Activated CD4-positive, alpha-beta T cell treated with anti-CD3 and anti-CD28 coated beads, Interleukin-10, Interleukin-2, amounts not matched to agents 100 ng/mL and 50 ng/mL, durations not matched to agents 16 hours and 8 hours (primary cell): ENCODE measurements at places on chromosomes 11 and 22.
A peak's percentile ranks its signal among the peaks of the same experiment; 100 is the strongest.

DNA sequence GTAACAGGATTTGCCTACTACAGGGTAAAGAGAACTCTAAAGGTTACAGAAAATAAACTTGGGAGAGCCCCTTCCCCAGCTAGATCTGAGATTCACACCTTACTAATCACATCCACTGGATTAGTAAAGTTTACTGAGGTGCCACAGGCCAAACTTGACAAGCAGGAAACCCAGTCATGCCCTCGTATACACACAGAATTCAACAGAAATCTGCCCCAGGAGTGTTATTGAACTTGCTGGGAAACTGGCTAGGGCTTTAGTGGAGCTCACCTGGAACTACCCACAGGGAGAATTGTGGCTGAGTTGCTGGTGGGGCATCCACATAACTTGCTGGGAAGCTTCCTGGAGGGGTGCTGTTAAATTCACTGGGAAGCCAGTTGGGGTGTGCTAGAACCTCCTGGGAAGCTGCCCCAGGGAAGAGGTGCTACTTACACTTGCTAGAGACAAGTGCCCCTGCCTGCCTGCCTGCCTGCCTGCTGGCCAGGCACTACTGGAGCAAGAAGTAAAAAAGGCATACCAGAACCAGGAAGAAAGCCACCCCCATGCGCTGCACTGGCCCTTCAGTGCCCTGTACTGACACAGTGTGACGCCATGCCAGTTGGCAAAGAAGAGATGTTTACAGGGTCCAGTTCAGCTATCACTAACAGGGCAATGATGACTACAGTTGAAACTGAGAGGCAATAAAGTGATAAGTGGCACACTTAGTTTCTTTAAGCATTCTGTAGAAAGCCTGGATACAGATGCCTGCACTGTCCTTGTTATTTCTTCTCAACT lies 106.5 kb downstream of the ALX4 start:
- peak; percentile 18 for DNase-seq

DNA sequence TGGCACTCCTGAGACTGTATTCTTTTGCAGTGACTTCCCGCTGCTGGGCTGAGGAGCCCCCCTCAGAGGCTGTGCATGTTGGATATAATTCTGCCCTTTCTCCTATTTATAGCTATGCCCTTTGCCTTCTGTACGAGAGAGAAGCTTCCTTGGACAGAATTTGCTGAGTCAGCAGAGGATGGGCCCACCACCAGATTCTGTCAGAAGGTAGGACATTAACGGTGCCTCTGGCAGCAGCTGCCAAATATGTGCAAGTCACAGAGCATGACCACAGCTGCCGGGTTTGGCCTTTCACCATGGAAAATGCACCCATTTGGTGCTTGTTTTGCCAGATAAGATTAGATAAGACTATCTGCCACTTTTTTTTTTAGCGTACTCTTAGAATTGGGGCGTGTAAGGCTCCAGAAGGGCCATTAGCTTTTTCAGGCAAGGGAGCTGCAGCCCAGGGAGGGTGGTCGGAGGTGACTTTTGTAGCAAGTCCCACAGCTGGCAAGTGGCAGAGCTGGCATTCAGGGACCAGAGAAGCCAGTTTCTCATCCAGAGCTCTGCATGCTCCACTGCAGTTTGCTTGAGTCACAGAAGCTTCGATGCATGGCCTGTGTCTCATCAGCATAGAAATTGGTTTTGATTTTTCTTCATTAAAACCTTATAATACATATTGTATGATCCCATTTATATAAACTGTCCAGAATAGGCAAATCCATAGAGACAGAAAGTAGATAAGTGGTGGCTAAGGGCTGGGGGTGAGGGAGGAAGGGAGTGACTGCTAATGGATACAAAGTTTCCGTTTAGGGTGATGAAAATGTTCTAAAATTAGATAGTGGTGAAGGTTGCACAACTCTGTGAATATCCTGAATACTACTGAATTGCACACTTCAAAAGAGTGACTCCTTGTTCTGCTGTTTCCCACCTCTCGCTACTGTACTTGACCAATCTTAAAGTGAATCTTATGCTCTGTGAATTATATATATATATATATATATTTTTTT lies 15.8 kb downstream of the UPB1 start:
- peak; percentile 23 for DNase-seq

DNA sequence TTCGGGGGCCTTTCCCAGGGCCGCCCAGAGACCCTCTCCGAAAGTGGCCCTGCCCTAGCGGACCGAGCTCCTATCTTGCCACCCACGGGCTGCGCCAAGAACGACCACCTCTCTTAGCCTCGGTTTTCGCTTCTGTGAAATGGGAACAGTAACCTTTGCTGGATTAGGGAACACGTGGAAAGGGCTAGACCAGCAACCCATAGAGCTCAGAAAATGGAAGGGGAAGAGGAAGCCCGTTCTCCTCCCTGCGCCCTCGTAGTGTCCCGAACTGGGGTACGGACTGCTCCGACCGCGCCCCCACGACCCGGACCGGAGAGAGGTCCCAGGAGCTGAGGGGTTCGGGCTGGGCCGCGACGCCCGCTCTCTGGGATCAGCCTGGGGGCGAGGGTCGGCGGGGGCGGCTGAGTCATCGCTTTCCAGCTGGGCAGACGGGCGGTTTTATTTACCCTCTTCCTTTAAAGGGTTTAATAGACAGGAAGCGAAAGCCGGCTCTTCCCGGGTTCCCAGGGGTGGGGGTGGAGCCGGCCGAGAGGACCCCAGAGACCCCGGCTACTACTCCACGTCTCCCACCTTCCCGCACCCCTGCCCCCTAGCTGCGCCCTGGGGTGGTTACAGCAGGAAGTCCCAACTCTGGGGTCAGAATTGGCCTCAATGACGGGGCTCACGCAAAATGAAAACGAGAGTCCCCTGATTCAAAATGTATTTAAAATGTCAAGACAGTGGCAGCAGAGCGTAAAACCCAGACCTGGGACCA lies 907 bp upstream of the PHLDA2 start:
- peak; percentile 65 for DNase-seq

DNA sequence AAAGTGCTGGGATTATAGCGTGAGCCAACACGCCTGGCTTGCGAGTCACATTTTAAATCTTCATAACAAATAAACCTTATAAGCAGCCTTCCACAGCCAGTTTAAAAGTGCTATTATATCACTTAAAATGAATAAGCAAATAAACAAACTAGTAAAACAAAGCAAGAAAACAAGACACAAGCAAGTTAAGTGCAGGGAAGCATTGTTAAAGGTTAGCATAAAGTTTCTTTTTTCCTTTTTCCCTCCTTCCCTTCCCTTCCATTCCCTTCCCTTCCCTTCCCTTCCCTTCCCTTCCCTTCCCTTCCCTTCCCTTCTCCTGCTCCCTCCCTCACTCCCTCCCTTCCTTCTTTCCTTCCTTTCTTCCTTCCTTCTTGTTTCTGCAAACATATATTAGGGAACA lies 278.7 kb downstream of the OPCML start:
- no peak for DNase-seq

DNA sequence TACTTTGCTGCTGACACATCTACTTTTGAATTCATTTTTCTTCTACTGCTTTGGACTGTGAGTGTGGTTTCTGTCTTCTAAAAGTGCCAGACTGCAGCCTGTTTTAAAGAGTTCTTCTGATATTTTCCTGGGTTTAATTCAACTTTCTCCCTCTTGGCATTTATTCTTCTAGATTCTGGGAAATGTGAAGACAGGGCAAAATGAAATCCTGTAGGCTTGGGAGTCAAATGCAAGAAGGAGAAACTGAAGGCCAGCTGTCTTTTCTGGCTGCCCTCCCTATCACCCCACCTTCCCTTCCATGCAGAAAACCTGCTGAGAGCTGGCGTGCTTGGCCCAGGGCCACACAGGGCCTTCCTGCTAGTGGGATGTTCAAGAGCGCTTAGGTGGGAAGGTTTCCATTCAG lies 7.6 kb downstream of the ZNF70 start:
- no peak for DNase-seq

DNA sequence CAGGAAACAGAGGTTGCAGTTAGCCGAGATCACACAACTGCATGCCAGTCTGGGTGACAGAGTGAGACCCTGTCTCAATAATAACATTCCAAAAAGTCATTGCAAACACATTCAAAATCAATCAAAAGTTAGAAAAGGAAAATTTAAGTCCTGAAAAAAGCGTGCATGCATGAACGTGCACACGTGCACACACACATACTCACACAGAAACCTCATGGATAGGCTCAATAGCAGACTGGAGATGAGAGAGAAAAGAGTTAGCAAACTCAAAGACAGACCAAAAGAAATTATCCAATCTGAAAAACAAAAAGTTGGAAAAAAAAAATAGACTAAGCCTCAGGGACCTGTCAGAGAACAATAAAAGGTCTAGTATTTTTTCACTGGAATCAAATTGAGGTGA lies 1005.6 kb downstream of the TBC1D22A start:
- DNase-seq = no peak

DNA sequence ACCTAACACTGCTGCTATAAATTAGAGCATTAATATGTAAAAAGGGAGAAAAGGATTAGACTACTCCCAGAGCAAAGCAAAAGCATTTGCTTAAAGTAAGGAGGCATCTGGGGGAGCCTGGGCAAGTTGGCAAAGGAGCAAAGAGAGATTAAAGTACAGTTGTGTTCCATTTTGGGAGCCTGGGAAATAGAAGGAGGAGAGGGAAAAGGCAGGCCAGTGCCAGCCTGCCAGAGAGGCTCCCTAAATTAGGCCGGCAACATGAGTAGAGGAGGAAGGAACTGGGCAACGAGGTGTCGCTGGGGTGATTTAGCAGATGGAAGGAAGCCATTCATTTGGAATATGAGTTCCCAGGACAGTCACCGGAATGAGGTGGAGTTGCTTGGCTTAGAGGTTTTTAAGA lies 186.2 kb upstream of the TBCEL start:
- no peak for DNase-seq

DNA sequence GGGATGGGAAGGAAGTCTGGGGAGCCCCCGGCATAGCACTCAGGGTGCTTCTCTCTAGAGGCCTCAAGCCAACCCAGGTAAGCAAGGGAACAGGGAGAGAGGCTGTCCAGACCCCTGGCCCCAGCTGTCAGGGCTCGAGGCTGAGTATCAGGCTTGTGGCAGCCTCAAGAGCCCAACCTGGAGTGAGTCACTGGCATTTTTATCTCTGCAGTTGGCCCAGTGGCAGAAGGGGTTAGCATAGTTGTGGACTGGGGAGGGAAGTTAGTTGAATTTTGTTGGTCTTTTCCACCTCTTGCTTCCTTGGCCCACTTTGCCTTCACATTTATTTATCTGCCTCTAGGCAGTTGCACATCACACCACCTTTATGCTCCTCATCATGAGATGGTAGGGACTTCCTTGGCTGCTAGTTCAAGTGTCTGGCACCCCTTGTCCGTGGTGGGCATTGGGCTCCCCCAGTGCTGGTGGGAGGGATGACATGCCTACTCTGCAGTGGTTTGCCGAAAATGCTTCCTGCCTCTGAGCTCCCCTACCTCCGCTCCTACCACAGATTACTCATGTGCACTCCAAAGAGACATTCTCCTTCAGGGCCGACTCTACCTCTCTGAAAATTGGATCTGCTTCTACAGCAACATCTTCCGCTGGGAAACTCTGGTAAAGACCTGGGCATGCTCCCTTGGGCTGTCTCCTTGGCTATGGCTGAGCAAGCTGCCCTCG lies 60.1 kb downstream of the SCN3B start:
- no peak for DNase-seq

GRCh38 chr22:45196926-45197605 lies 33.3 kb downstream of the NUP50 start:
- no peak for DNase-seq
